ENCODE measurements at places on chromosomes 16 and 17. TPM values are rescaled to one million over a fixed set of nuclear protein-coding genes. Genes with fewer than 3 reads are reported as not detected.

DNA sequence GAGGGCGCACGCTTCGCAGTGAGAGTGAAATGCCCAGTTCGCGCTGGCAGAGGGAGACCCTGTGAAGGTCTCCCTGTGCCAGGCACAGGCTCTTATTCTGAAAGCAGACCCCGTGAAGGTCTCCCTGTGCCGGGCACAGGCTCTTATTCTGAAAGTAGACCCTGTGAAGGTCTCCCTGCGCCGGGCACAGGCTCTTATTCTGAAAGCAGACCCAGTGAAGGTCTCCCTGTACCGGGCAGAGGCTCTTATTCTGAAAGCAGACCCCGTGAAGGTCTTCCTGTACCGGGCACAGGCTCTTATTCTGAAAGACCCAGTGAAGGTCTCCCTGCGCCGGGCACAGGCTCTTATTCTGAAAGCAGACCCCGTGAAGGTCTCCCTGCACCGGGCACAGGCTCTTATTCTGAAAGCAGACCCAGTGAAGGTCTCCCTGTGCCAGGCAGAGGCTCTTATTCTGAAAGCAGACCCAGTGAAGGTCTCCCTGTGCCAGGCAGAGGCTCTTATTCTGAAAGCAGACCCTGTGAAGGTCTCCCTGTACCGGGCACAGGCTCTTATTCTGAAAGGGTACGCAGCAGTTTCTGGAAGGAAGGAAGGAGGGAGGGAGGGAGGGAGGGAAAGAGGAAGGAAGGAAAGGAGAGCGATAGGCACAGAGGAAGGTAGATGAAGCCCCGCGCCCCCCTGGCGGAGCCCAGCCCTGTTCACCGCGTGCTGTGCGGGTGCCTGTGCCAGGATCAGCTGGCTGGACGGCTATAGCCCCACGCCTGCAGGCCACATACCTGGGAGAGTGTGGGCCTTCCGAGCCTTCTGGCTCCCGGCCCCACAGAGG, 55.3 kb downstream of the WDR45B start:
- DNase-seq, result peak; percentile 87
- H3K27me3 ChIP-seq, result no peaks in the 10 kb centered on the region
- peaks cover 26% of the 10 kb centered on the region for H3K36me3 ChIP-seq
- peak overlapping the region; percentile 59 for H3K4me3 ChIP-seq
- peak overlapping the region; percentile 98 for H3K27ac ChIP-seq

DNA sequence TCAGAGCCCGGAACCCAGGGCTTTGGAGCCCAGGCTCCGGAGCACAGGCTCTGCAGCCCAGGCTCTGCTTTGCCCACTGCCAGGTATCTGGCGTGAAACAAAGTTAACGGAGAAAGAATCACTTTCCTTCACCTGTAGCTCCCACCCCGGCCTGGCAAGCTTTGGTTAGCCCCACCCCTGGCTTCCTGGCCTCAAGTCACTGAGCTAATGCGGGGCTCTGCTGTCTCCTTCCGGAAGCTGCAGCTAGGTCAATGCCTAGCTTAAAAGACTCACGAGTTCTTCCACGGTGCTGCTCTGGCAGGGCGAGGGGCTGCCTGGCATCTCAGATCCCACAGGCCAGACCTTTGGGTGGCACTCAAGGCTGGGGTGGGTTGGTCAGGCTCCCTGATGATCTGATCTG, 21.1 kb upstream of the SPPL2C start:
- H3K27ac ChIP-seq, result no peak overlapping the region
- H3K27me3 ChIP-seq, result no peaks in the 10 kb centered on the region

GRCh38 chr17:62562656-62563055, 64.8 kb upstream of the MRC2 start:
- no peak overlapping the region for H3K27ac ChIP-seq
- H3K36me3 ChIP-seq, result no peaks in the 10 kb centered on the region
- H3K27me3 ChIP-seq, result no peaks in the 10 kb centered on the region
- peak; percentile 39 for DNase-seq
- H3K4me1 ChIP-seq, result peaks cover 8% of the 10 kb centered on the region
- H3K4me3 ChIP-seq, result no peak overlapping the region

- H3K36me3 ChIP-seq, result no peaks in the 10 kb centered on the region
- peak overlapping the region; percentile 13 for H3K4me3 ChIP-seq
- peak overlapping the region; percentile 71 for H3K27ac ChIP-seq
- DNase-seq, result peak; percentile 84
Observed at GRCh38 chr17:82230609-82231311, 1.9 kb downstream of the SLC16A3 start.

GRCh38 chr17:27381007-27381501, 75.2 kb upstream of the KSR1 start:
- H3K27me3 ChIP-seq, result no peaks in the 10 kb centered on the region
- peak; percentile 86 for DNase-seq
- peaks cover 13% of the 10 kb centered on the region for H3K4me1 ChIP-seq
- H3K27ac ChIP-seq, result no peak overlapping the region
- H3K36me3 ChIP-seq, result no peaks in the 10 kb centered on the region

DNA sequence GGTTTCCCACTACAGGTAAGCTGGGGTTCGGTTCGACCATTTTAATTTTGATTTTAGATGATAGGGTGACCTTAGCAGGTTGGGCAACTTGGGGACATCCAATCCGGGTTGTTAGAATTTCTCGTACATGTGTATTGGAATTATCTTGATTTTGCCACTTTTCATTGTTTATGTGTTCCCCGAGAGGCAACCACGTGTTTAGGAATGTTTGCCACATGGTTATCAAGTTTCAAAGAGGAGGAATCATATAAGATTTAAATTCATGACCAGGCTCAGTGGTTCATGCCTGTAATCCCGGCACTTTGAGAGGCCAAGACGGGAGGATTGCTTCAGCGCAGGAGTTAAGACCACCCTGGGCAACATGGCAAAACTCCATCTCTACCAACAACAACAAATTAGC, 10.0 kb upstream of the SLC47A1 start:
- no peak overlapping the region for H3K4me3 ChIP-seq
- no peaks in the 10 kb centered on the region for H3K27me3 ChIP-seq
- no peaks in the 10 kb centered on the region for H3K4me1 ChIP-seq
- no peak for DNase-seq

GRCh38 chr17:76558198-76559095, 18.6 kb downstream of the PRCD start:
- peak overlapping the region; percentile 1 for H3K4me3 ChIP-seq
- DNase-seq, result no peak
- peak overlapping the region; percentile 89 for H3K27ac ChIP-seq
- H3K36me3 ChIP-seq, result no peaks in the 10 kb centered on the region
- no peaks in the 10 kb centered on the region for H3K27me3 ChIP-seq

DNA sequence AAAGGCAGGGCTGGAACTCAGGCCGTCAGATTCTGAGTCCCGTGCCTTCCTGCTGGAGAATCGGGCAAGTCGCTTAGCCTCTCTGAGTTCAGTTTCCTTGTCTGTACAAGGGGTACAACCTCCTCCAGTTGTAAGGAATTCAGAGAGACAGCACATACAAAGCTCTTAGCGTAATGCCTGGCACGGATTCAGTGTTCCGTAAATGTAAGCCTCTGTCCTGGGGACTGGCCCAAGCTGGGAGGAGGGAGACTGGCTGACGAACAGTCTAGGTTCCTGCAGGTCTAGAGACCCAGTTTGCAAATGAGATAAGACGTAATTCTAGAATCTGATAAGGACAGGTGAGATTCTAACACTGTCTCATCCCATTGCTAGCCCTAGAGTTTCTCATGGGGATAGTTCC, 9.9 kb downstream of the METTL22 start:
- H3K36me3 ChIP-seq, result no peaks in the 10 kb centered on the region
- H3K27me3 ChIP-seq, result no peaks in the 10 kb centered on the region
- no peak overlapping the region for H3K27ac ChIP-seq
- no peak for DNase-seq
- H3K4me1 ChIP-seq, result peaks cover 9% of the 10 kb centered on the region
- H3K4me3 ChIP-seq, result no peak overlapping the region

DNA sequence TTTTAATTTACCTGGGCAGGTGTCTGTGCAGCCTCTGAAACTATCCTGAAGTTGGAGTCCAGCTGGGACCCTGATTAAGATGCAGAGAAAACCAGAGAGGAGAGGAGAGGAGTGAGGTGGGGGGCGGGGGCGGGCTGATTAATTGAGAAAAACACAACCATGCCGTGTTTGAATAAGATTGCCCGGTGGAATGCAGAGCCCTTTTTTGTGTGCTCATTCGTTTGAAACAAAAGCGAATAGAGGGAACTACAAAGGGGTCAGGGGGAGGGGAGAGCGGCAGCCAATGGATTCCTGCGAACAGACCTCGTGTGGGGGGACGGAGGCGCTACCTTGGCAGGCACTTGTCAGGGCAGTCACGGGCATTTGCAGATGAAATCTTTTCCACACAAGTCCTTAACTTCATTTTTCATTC, 355.8 kb downstream of the SOX9 start:
- H3K27ac ChIP-seq, result no peak overlapping the region
- no peak overlapping the region for H3K4me3 ChIP-seq
- no peaks in the 10 kb centered on the region for H3K4me1 ChIP-seq
- H3K36me3 ChIP-seq, result no peaks in the 10 kb centered on the region
- no peak for DNase-seq

- no peak within 1 kb of the TSS for H3K27ac ChIP-seq
- DNase-seq, result no peak
- H3K36me3 ChIP-seq, result no peaks in the 10 kb centered on the region
- no peak within 1 kb of the TSS for H3K4me3 ChIP-seq
Observed at GRCh38 chr17:48722201-48722907, at the start of gene PRAC1. Gene PRAC1, minus strand, starts transcription at chr17:48722518. Its CDS starts 126 bp downstream, at chr17:48722392.

GRCh38 chr17:19716108-19717030, at the start of gene SLC47A2:
Gene SLC47A2, minus strand, starts transcription at chr17:19716584. Its CDS starts 29 bp downstream, at chr17:19716555.
- no peak within 1 kb of the TSS for H3K27ac ChIP-seq
- no peaks in the 10 kb centered on the region for H3K27me3 ChIP-seq
- H3K36me3 ChIP-seq, result no peaks in the 10 kb centered on the region
- peaks cover 6% of the 10 kb centered on the region for H3K4me1 ChIP-seq

- no peaks in the 10 kb centered on the region for H3K4me1 ChIP-seq
- H3K4me3 ChIP-seq, result no peak overlapping the region
- H3K36me3 ChIP-seq, result no peaks in the 10 kb centered on the region
- no peaks in the 10 kb centered on the region for H3K27me3 ChIP-seq
- no peak overlapping the region for H3K27ac ChIP-seq
Observed at GRCh38 chr17:42031584-42031983, 11.7 kb downstream of the NKIRAS2 start.

DNA sequence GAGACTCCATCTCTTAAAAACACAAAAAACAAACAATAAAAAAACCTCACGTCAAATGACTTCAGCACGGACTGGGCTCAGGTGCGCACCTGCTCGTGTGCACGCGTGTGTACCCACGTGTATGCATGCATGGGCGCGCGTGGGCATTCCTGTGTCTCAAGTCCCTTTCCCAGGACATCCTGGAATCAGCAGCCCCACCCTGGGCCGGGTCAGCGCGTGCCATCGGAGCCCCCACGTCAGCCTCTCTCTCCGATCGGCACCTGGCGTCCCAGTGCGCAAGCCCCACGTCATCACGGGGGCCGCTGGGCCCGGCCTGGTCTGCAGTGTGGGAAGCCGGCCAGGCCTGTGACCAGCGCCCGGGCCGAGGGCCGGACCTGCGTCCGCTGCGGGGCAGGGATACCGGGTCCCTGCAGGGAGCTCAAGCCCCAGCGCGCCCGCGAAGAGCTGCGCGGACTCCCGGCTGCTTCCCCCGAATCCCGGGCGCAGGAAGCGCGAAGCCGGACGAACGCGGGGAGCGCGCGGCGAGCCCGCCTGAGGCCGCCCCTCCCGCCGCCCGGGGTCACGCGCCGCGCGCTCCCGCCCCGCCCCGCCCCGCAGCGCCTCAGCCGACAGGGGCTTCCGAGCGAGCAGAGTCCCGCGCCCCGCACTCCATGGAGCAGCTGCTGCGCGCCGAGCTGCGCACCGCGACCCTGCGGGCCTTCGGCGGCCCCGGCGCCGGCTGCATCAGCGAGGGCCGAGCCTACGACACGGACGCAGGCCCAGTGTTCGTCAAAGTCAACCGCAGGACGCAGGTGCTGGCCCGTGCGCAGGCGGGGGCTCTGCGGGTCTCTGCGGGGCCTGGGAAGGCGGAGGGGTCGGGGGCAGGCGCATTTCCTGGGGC, at the start of gene FN3K:
Gene FN3K, plus strand, starts transcription at position 629 of the 880 bp plus-strand sequence. Its CDS starts 22 bp downstream, at position 651.
- H3K27ac ChIP-seq, result peak within 1 kb of the TSS; percentile 93
- DNase-seq, result peak; percentile 76
- H3K4me3 ChIP-seq, result peak within 1 kb of the TSS; percentile 67
- H3K4me1 ChIP-seq, result peaks cover 20% of the 10 kb centered on the region

DNA sequence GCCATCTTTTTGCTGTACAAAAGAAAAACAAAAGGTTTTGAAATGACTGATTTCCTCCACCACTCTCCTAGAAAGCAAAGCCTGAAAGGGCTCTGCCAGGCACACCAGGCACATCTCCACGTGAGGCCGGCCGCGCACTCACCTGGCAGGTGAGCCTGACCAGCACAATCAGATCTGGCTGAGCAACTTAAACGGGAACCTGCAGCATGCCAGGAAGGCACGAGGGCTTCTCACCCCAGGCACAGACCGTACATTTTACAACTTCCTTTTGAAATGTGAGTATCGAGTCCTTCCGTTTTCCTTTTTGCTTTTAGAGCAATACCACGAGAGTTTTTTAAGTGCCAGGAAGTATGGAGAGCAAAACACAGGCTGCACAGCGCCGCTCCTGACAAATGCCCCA, 22.5 kb downstream of the SLC38A10 start:
- peaks cover 4% of the 10 kb centered on the region for H3K4me1 ChIP-seq
- H3K36me3 ChIP-seq, result peaks cover 62% of the 10 kb centered on the region

- no peak overlapping the region for H3K27ac ChIP-seq
- no peaks in the 10 kb centered on the region for H3K36me3 ChIP-seq
- DNase-seq, result no peak
- H3K4me3 ChIP-seq, result no peak overlapping the region
- H3K4me1 ChIP-seq, result no peaks in the 10 kb centered on the region
Observed at GRCh38 chr17:69503711-69504110, 89.2 kb downstream of the MAP2K6 start.

- H3K27me3 ChIP-seq, result no peaks in the 10 kb centered on the region
- H3K4me3 ChIP-seq, result no peak overlapping the region
- H3K4me1 ChIP-seq, result peaks cover 25% of the 10 kb centered on the region
- peak overlapping the region; percentile 68 for H3K27ac ChIP-seq
- peak; percentile 95 for DNase-seq
- H3K36me3 ChIP-seq, result peaks cover 6% of the 10 kb centered on the region
Observed at GRCh38 chr17:17849147-17849820, 12.5 kb upstream of the SREBF1 start.

- no peaks in the 10 kb centered on the region for H3K4me1 ChIP-seq
- H3K27ac ChIP-seq, result no peak overlapping the region
- no peaks in the 10 kb centered on the region for H3K36me3 ChIP-seq
- H3K27me3 ChIP-seq, result no peaks in the 10 kb centered on the region
- no peak for DNase-seq
Observed at GRCh38 chr17:72756256-72756655, 336.2 kb downstream of the SLC39A11 start.

Gene PIGL
- 102 TPM for total RNA-seq

Gene MPP3
- total RNA-seq, result 3.7 TPM

Gene TBC1D26
- not detected for total RNA-seq

Gene OTOA
- not detected for total RNA-seq

Gene CLTC
- 215 TPM for total RNA-seq

Gene KRT17
- not detected for total RNA-seq

Gene CLDN9
- not detected for total RNA-seq

Measured in adrenal gland (tissue), 19 donors.